ENCODE measurements at places on chromosomes 3 and 15.

DNA sequence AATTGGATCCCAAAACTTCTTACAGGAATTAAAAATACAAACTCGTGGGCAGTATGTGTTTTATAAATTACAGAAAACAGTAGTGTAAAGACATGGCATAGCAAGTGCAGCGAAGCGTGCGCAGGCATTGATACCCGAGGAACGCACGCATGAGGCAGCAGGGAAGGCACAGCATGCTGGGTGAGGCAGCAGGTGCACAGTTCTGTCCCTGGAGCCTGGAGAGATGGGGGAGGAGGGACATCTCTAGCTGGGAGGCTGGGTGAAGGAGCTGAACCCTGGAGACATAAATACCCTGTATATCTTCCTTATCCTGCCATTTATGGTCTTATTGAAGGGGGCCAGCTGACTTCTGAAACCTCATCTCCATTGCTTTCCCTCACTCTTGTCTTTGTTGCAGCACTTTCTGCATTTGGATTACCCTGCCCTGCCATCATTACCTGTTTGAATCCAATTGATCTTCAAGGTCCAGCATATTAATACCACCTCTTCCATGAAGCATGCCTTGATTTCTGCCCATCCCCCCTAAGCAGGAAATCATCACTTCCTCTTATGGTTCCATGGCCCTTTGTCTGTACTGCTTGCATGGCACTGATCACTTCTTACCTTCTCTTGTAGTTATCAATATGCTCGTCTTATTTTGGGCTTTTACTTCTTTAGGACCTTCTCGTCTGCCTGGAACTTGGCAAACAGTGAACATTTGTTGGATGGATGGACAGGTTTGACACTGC lies 20.5 kb downstream of the LPP start:
- no peak for DNase-seq

DNA sequence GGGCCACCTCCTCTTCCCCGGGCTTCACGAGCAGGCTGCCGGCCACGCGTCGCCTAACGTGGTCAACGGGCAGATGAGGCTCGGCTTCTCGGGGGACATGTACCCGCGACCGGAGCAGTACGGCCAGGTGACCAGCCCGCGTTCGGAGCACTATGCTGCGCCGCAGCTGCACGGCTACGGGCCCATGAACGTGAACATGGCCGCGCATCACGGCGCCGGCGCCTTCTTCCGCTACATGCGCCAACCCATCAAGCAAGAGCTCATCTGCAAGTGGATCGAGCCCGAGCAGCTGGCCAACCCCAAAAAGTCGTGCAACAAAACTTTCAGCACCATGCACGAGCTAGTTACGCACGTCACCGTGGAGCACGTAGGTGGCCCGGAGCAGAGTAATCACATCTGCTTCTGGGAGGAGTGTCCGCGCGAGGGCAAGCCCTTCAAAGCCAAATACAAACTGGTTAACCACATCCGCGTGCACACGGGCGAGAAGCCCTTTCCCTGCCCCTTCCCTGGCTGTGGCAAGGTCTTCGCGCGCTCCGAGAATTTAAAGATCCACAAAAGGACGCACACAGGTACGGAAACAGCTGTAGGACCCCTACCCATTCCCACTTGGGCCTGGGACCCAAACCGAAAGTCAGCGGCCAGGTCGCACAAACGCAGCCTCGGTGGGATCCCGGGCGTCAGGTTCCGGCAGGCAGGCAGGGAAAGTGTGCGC lies 1.5 kb downstream of the ZIC1 start:
- peak; percentile 29 for DNase-seq

DNA sequence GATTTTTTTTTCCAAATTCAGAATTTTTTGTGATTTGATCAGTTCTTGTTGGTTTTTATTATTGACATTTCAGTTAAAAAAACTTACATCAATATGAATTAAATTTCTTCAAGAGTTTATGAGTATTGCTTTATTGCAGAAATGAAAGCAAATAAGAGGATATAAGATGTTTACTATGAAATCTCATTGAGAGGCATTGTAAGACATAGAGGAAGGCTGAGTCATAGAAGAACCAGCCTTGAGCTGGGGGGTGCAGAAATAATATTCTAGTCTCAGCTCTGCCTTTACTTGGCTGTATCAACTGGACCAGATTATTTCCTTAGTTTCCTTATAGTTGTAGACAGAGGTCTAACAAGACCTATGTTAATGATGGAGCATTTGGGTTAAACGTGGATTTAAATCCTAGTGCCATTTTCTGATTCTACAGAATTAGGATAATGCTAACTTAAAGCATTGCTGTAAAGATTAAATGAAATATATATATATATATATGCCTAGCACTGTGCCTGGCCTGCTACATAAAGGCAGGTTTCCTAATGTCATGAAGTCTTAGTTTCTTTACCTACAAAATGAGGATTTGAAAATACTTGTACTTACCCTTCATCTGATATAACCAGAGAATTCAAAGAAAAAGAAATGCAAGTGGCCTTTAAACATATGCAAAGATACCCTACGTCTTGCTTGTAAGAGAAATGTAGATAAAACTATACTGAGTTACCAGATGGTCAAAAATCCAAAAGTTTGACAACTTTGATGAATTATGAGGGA lies 7.3 kb downstream of the FAM98B start:
- DNase-seq, result peak; percentile 42

DNA sequence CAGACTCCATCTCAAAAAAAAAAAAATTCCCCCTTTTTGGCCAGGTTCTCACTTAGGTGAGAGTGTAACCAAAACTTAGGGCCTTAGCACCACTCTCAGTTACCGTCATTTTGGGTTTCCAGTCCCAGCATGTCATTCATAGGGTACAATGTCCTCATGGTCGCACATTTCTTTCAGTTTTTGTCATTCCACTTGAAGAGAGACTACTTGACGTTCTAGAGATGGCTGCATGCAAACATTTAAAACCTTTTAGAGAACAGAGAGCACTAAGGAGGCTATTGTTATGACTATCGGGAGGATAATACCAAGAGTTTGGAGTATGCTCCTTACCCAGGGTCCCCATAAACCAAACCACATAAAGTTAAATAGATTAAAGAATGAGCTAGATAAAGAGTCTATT lies 37.9 kb upstream of the THUMPD3 start:
- DNase-seq, result no peak

DNA sequence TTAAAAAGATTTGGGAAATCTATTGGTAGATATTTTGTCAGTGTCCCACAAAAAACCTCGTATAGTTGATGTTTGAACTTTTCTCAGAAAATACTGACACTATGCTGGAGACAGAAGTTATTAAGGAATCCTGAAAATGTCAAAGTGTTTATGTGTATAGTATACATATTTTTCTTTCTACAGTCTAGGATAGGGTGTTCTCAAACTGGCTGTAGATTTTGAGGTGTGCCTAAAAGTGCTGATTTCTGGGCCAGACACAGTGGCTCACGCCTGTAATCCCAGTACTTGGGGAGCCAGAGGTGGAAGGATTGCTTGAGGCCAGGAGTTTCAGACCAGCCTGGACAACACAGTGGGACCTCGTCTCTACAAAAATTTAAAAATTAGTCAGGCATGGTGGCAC lies 322.0 kb downstream of the NLGN1 start:
- DNase-seq, result no peak

- no peak for DNase-seq
Measured at GRCh38 chr15:28907338-28907960, 21.7 kb downstream of the APBA2 start.

DNA sequence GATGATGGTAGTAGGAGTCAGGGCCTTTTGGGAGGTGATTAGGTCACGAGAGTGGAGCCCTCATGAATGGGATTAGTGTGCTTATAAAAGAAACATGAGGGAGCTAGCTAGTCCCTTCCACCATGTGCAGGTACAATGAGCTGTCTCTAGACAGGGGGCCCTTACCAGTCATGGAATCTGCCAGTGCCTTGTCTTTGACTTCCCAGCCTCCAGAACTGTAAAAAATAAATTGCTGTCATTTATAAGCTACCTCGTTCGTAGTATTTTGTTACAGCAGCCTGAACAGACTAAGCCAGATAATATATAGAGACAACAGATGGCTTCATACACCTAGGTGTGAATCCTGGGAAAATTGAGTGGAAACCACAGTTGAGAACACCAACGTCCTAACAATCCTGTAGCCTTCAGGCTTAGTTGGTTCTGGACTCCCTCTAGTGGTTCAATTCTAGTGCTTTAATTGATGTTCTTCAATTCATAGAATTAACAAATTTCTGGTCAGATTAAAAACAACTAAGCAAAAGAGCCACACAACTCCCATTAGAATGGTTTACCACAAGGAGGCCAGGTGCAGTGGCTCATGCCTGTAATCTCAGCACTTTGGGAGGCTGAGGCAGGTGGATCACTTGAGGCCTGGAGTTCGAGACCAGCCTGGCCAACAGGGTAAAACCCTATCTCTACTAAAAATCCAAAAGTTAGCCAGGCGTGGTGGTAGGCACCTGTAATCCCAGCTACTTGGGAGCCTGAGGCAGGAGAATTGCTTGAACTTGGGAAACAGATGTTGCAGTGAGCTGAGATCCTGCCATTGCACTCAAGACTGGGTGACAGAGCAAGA lies 21.3 kb upstream of the GATM start:
- DNase-seq, result peak; percentile 76

DNA sequence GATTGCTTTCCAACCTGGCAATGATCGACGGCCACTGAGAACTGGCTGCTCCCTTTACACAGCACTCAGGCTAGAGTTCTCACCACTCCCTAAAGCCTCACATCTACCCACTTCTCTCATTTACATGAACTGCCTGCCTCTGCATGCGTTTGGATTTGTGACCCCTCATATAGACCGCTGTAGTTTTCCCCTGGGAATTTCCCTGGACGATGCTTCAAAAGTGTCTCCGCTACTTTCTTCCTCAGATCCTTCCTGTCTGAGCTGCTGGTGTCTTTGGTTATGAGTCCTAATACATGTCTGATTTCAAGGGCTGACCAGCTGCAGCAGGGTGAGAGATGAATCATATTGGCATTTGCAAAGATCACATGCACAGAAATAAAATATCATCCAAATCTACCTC lies 116.7 kb upstream of the ETV5 start:
- no peak for DNase-seq

GRCh38 chr15:43918717-43919116 lies 91.9 kb downstream of the WDR76 start:
- DNase-seq, result no peak

GRCh38 chr15:75025107-75025506 lies 1.7 kb downstream of the PPCDC start:
- no peak for DNase-seq

DNA sequence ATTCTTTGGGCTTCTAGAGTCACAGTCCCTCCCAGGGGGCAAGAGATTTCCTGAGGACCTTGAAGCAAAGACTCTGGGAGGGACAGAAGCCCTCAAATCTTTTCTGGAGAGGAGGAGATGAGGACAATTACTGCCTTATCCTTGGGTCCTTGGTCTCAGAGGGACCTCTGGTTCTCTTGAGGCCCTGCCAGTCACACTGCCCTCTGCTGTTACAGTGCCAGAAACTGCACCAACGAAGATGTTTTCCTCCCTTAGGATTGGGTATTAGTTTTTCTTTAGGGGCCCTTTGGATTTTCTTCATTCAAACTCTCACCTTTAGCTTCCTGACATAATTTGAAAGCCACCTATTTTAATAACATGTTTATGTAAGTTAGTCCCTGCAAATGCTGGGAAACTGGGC lies 58.2 kb upstream of the SCN5A start:
- DNase-seq, result no peak

DNA sequence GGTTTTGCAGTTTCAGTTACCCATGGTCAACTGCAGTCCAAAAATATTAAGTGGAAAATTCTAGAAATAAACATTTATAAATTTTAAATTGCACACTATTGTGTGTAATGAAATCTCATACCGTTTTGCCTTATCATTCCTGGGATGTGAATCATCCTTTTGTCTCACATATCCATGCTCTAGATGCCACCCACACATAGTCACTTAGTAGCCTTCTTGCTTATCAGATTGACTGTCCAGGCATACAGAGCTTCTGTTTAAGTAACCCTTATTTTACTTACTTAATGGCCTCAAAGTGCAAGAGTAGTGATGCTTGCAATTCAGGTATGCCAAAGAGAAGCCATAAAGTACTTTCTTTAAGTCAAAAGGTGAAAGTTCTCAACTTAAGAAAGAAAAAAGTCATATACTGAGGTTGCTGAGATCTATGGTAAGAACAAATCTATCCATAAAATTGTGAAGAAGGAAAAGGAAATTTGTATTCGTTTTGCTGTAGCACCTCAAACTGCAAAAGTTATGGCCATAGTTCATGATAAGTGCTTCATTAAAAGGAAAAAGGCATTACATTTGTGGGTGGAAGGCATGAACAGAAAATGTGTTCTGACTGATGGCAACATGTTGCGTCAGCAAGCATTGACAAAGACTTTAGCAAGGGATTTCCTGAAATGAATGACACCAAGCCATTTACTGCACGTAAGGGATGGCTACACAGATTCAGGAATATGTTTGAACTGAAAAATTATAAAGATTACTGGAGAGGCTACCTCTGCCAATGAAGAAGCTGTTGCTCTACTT lies 43.8 kb downstream of the SPATA16 start:
- DNase-seq, result peak; percentile 23

DNA sequence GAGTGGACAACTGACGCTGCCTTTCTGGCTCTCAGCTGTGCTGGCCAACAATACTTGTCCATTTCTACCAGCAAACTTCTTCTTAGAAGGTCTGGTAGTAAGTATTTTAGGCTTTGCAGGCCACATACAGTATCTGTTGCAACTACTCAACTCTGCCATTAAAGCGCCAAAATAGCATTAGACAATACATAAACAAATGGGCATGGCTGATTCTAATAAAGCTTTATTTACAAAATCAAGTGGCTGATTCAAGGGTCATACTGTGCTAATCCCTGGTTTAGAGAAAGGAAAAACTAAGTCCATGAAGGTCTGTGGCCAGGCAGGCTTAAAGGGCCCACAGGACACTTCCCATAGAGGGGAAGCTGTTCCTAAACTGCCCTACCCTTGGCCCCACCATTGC lies 26.3 kb upstream of the TPM1 start:
- no peak for DNase-seq

- no peak for DNase-seq
Measured at GRCh38 chr3:105448338-105448982, 81.8 kb downstream of the ALCAM start.

DNA sequence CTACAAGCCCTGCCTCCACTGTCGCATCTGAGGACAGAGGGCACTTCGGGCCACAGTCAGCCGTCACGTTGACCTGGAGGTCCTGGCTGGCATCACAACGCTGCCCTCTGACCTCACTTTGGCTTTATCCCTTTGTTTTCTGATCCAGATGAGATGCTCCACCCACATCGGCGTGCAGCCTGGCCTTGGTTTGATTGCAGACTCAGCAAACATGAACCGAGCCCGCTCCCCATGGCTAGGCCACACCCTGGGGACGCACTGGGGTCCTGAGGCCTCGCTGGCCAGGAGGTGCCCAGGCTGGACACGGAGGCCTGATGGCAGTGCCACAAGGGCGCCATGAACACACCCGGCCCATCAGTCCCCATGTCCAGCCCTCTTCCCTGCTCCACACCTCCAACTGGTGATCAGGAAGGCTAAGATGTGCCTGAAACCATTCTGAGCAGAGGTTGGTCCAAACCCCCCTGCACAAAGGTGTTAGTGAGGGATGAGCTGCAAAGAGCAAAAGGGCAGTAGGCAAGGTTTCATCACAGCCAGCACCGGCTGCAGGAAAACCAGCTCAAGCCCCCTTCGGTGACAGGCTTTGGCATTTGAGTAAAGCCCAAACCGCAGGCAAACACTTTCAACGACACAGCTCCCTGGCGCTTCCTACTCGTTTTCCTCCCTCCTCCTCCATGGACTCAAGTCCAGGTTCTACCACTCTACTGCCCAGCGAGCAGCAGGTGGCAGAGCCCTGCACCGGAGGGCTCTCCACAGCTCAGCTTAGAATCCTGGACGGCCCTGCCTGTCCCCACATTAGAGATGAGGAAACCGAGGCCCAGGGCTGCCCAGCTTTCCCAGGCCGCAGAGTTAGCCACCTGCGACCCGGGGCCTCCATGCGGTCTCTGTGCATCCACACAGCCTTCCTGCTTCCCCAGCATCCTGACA lies 165.8 kb downstream of the NUP210 start:
- DNase-seq, result no peak

Measured in fibroblast of pulmonary artery (primary cell).